Neural crest cell (in vitro differentiated cells): ENCODE measurements at places on chromosomes 1 and 21.

- no peak for DNase-seq
These were observed 24.5 kb downstream of the EEIG2 start for GRCh38 chr1:108584428-108584856.

GRCh38 chr1:26259005-26259404 is 20.9 kb upstream of the SH3BGRL3 start:
- DNase-seq: no peak

GRCh38 chr1:54826226-54826816 is 25.2 kb upstream of the TTC22 start:
- DNase-seq: no peak

- no peak for DNase-seq
These were observed 48.3 kb upstream of the TDRD10 start for GRCh38 chr1:154453574-154454352.

DNA sequence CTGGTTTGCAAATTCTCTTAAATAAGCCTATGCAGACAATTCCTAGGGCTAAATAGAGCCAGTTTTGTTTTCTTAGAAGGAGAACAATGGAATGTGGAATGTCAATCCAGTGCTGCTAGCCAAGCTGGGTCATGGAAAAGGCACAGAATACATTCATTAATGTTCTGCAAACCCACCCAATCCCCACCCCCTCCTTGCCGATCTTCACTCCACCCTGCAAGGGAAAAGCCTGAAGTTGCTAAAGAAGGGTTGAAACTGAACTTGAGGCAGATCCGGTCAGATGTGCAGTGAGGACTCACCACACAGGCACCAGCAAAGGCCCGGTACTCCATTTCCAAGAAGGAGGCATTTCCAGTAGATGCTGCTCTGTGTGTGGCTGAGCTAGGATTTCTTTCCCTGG is 179.6 kb downstream of the PLPP3 start:
- no peak for DNase-seq

DNA sequence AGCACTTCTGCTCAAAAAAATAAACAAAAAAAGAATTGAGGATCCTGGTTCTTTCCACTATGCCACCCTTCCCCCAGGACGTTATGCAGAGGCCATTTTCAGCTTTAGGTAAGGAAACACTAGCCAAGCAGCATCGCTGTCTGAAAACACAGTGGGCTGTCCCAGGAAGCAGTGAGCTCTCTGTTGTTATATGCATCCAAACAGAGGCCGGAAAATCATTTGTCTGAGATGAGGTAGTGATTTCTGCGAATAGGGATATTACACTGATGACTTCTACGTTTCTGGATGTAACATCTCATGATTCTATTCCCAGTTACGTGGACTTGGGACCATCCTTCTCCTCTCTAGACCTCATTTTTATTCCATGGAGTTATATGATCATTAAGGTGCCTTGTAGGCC is 137.2 kb downstream of the OMA1 start:
- no peak for DNase-seq

DNA sequence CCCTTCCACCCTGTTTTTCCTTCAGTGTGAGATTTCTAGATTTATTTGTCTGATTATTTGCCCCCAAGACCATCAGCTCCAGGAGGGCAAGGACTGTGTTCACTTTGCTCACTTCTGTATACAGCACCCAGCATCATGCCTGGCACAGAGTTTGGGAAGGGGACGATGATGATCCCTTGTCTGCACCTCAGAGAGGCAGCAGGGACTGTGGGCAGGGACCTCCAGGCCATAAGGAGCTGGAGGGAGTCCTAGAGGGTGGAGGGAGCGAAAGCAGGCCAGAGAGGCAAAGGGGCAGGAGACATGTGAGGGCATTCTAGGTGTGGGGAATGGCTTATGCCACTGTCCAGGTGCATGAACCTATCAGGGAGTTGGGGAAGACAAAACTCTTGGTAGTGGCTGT is 32.8 kb downstream of the H3-3A start:
- DNase-seq: no peak

DNA sequence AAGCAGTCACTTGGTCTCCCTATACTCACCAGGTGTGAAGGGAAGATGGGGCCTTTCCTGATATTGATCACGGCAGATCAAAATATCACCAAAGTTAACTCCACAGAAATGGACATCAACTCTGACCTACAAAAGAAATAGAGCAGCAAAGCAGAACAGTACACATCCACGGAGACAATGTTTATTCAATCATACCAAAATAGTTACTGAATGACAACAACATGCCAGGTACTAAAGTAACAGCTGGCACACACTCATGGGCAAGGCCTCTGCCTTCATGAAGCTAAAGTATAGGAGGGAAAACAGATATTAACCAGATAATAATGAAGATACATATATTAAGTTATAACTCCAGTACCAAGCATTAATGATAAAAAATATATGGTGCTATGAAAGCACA is 59.2 kb upstream of the RASAL2 start:
- no peak for DNase-seq

GRCh38 chr1:1196431-1197187 is 9.8 kb downstream of the TNFRSF18 start:
- no peak for DNase-seq

DNA sequence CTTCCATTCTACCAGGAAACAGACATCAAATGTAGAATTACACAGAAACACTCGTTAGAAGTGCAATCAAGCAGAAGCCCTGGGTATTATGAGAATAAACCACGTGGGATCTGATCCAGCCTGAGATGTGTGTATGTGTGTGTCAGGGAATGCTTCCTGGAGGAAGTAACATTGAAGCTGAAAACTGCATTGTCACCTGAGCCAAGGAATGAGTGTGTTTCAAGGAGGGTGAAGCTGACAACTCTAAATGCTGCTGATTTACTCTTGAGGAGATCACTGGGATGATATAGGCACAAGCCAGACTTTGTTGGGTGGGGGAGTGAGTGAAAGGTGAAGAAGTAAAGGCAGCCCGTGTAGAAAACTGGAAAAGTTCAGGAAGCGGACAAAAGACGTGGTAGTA is 27.6 kb downstream of the FAAH start:
- DNase-seq: no peak

DNA sequence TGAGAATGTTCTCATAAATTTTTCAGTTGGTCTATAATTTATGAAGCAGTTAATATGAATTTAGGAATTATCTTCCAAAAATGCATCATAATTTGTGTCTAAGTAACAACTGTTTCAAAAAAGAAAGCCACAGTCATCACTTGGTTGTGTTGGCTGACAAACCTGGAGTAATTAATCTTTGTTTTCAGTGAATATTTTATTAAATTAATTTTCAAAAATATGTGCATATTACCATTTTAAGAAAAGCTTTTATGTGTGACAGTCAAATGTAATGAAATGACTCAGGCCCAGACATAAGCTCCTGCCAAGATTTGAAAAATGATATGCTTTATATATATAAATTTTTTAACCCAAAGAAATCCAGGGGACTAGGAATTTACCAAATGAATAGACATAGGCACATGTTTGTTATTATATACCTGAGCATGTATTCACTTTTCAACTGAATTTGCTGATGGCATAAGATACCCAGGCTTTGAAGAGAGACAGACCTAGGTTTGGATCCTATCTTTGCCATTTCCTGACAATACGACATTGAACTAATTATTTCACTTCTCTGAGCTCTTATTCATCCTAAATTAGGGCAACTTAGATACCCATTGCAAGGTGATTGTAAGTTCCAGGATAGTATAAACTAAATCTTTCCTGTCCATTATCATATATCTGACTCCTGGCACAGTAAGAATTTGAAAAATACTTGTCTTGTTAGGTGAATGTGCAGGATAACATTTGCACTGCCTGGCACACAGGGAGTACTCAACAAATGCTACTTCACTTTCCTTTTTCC is 729.5 kb upstream of the ADGRL2 start:
- no peak for DNase-seq
